Aorta (tissue), 5 donors: ENCODE measurements at places on chromosomes 2 and 18.

GRCh38 chr2:16030206-16031057 is 90.1 kb downstream of the MYCN start:
- DNase-seq = no peak

- no peak for DNase-seq
These were observed 72.3 kb downstream of the CCDC138 start for GRCh38 chr2:108858894-108859293.

- DNase-seq = no peak
These were observed 49.5 kb downstream of the LBH start for GRCh38 chr2:30280596-30281434.

- no peak for DNase-seq
These were observed 67.1 kb downstream of the PXDN start for GRCh38 chr2:1676913-1677820.

- DNase-seq = no peak
These were observed 7.0 kb downstream of the CNDP2 start for GRCh38 chr18:74503137-74503536.
